Transverse colon (tissue), 4 donors: ENCODE measurements at places on chromosomes 3 and 15. TPM values are rescaled to one million over a fixed set of nuclear protein-coding genes. Genes with fewer than 3 reads are reported as not detected.

GRCh38 chr3:171700653-171701052, 109.6 kb downstream of the PLD1 start:
- no peak for DNase-seq
- H3K27me3 ChIP-seq, result no peaks in the 10 kb centered on the region
- no peak overlapping the region for H3K4me3 ChIP-seq
- H3K27ac ChIP-seq, result no peak overlapping the region
- H3K4me1 ChIP-seq, result no peaks in the 10 kb centered on the region

GRCh38 chr3:14200276-14200675, 21.7 kb downstream of the LSM3 start:
- no peaks in the 10 kb centered on the region for H3K27me3 ChIP-seq
- H3K36me3 ChIP-seq, result peaks cover 10% of the 10 kb centered on the region
- no peak for DNase-seq
- peaks cover 17% of the 10 kb centered on the region for H3K4me1 ChIP-seq
- H3K27ac ChIP-seq, result no peak overlapping the region

- H3K4me1 ChIP-seq, result peaks cover 4% of the 10 kb centered on the region
- no peak for DNase-seq
- H3K4me3 ChIP-seq, result no peak overlapping the region
- H3K27me3 ChIP-seq, result no peaks in the 10 kb centered on the region
- no peaks in the 10 kb centered on the region for H3K36me3 ChIP-seq
Observed at GRCh38 chr3:162670181-162670580, 1173.6 kb downstream of the OTOL1 start.

- H3K36me3 ChIP-seq, result no peaks in the 10 kb centered on the region
- peaks cover 9% of the 10 kb centered on the region for H3K27me3 ChIP-seq
- H3K4me1 ChIP-seq, result no peaks in the 10 kb centered on the region
- H3K4me3 ChIP-seq, result no peak overlapping the region
- H3K27ac ChIP-seq, result no peak overlapping the region
- DNase-seq, result no peak
Observed at GRCh38 chr3:98041350-98041749, 6.2 kb upstream of the GABRR3 start.

DNA sequence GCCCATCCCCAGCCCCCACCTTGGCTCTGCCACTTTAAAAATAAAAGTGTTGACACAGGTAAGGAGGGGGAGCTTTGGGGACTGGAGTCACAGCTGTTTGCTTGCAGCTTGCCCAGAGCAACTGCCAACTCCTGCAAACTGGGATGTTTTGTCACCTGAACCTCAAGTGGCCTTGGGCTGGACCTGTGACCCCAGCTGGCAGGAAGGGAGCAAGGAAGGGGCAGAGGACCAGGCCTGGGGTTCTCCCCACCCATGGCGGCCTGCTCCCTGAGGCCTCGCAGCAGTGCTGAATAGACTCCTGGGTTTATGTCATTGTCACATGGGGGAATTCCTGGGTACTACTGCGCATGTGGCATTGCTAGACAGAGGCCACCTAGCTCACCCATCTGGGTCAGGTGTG, 246.9 kb upstream of the TLE3 start:
- H3K4me1 ChIP-seq, result no peaks in the 10 kb centered on the region
- H3K4me3 ChIP-seq, result no peak overlapping the region
- H3K36me3 ChIP-seq, result no peaks in the 10 kb centered on the region
- no peak for DNase-seq
- H3K27me3 ChIP-seq, result no peaks in the 10 kb centered on the region
- no peak overlapping the region for H3K27ac ChIP-seq

TMEM207 gene
- total RNA-seq, result not detected

DNA sequence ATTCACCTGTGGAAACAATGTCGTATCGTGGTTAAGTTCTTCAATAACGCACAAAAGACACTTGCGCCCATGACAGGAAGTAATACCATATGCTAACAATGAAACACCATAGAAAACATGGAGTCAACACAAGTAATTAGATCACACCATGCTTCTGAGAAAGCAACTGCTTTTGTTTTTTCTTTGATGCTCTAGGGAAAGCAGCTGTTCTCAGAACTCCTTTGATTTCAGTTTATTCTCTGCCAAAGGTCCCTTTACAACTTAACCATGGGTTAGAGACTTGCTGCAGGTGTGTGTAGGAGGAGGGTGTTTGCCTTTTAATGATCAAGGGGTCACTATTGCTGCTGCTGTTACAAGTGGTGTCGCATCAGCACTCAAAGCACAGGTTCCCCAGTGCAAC, 324.0 kb upstream of the SLCO3A1 start:
- H3K4me1 ChIP-seq, result no peaks in the 10 kb centered on the region
- no peak overlapping the region for H3K27ac ChIP-seq
- H3K36me3 ChIP-seq, result no peaks in the 10 kb centered on the region
- DNase-seq, result no peak
- no peak overlapping the region for H3K4me3 ChIP-seq
- no peaks in the 10 kb centered on the region for H3K27me3 ChIP-seq
